HAP-1 (cell line): ENCODE measurements at places on chromosomes 2 and 18.

- no peak for DNase-seq
Measured at GRCh38 chr2:187500585-187501359, 52.7 kb upstream of the CALCRL start.

GRCh38 chr2:215888680-215889079 is 124.7 kb downstream of the MREG start:
- no peak for DNase-seq

- DNase-seq, result no peak
Measured at GRCh38 chr2:197238043-197238365, 72.6 kb downstream of the ANKRD44 start.

GRCh38 chr2:54212456-54212855 is 43.6 kb downstream of the TSPYL6 start:
- DNase-seq, result no peak

DNA sequence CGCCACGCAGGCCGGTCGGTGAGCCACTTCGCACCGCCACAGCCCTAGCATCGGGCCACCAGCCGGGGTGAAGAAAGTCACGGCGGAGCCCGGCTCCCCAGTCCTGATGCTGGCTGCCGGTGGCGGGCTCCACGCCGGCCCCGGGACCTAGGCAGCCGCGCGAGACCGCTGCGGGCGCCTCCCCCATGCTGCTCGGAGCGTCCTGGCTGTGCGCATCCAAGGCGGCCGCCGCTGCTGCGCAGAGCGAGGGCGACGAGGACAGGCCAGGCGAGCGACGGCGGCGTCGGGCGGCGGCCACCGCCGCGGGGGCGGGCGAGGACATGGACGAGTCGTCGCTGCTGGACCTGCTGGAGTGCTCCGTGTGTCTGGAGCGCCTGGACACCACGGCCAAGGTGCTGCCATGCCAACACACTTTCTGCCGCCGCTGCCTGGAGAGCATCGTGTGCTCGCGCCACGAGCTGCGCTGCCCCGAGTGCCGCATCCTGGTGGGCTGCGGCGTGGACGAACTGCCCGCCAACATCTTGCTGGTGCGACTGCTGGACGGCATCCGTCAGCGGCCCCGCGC is 433 bp downstream of the SH3RF3 start:
- DNase-seq, result no peak

DNA sequence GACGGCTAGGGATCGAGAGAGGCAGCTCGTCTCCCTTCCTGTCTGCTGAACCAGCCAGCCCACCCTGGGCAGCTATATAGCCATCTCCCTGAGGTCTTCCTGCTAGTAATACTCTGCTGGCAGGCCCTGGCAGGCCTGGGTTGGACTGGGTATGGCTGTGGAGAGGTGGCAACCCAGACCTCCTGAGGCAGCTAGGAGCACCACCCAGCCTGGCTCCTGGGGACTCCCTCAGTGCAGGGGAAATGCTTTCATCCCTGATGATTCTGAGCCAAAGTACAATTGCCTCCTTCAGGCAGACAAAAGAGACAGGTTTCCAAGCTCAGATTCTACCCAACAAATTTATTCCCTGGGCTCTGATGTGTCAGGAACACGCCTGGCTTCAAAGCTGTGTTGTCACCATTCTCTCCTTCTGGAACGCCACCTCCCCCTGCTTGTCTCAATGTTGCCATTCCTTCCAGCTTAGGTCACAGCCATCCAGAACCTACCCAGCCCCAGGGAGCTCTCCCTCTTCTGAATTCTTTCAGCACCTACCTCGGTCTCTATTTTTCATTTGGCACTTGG is 4.7 kb upstream of the DNAJB2 start:
- DNase-seq, result no peak

GRCh38 chr2:173892341-173892740 is 72.8 kb downstream of the SP3 start:
- DNase-seq, result no peak

GRCh38 chr2:13040043-13040442 is 323.3 kb downstream of the TRIB2 start:
- no peak for DNase-seq

DNA sequence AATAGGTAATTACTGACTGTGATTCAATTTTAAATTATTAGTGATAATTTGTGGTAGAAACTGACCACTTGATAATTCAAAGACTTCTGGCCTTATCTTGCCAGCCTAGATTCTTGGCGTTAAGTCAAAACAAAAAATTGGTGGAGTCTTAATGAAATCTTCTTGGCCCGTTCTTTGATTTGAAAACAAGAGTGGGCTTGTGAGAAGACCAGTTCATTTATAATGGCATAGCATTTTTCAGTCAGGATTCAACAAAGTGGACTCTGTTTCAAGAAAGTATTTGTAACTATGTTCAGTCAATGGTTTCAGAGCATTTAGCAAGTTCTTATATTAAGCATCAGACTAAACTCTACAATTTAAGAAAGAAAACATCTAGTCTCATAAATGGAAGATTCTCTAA is 26.0 kb downstream of the ITGA4 start:
- DNase-seq, result no peak

GRCh38 chr18:275486-275885 is 7.6 kb upstream of the THOC1 start:
- no peak for DNase-seq

GRCh38 chr18:7750095-7750663 is 183.1 kb downstream of the PTPRM start:
- no peak for DNase-seq

GRCh38 chr2:101958061-101958460 is 33.7 kb upstream of the IL1R2 start:
- no peak for DNase-seq

- peak; percentile 81 for DNase-seq
Measured at GRCh38 chr2:96145036-96145847, at the start of gene DUSP2. Gene DUSP2, minus strand, starts transcription at chr2:96145440. Its CDS starts 86 bp downstream, at chr2:96145354.

DNA sequence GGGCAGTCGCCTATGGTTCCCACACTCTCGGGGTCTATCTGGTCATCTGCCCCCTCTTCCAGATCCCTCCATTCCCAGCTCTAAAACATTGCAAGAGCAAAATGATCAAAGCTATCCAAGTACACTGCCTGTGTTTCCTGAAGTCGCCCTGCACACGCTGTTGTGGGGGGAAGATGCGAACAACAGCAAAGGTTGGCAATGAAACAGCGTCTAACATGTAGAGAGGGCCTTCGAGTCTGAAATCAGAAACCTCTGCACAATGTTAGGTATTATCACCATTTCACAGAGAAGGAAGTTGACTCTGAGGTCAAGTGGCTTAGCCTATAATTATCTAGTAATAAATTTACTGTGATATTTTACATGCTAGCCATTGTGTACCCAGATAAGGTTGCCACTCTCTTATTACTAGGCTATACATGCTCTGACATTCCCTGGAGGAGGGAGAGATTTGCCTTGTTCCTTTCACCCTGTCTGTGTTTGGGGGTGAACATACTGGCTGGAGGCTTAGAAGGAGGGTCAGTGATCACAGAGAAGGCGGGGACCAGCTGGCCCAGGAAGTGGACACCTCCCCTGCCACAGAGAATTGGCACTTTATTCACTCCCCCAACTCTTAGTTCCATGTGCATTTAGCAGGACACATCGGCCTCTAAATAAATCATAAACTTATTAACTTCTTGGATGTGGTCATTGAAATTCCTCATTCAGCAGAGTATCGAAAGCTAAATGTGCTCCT is 36.8 kb downstream of the KCTD1 start:
- no peak for DNase-seq

DNA sequence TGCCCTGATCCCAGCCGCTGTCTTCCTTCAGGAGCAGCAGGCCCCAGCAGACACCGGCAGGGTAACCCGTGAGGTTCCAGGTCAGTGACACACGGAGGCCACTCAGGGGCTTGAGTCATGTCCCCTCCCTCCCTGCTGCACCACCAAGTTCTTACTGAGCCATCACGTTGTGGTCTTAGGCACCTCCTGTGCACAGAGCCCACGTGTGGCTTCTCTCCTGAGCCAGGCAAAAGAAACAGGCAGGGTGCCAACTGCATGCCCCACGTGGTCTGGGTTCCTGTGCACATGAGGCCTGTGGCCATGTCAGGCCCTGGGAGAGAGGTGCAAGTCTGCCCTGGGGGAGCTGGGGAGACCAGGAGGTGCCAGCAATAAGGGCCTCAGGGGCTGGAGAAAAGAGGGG is 264.8 kb downstream of the KLHL29 start:
- no peak for DNase-seq

GRCh38 chr18:45403341-45404049 is 211.8 kb upstream of the SLC14A2 start:
- no peak for DNase-seq

DNA sequence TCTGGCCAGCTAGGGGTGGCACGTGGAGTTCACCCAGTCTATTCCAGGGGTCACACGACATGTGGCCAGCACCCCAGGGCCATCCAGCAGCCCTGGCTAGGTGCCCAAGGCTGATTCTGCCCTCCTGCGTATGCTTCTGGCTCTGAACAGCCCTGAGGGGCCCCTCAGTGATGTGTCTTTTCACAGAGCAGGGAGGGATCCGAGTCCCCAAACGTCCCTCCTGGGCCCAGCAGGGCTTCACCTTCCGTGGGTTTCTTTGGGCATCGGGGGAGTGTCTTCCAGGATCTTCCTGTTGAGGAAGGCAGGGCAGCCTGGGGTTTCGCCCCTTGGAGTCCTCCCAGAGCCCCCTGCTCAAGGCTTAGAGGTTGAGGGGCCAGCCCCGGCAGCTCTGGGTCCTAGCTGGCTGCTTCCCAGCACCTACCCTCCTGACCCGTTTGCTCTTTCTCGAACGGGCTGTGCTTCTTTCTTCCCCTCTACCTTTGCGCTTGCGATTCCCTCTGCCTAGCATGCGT is 165.9 kb downstream of the DYSF start:
- DNase-seq, result no peak

DNA sequence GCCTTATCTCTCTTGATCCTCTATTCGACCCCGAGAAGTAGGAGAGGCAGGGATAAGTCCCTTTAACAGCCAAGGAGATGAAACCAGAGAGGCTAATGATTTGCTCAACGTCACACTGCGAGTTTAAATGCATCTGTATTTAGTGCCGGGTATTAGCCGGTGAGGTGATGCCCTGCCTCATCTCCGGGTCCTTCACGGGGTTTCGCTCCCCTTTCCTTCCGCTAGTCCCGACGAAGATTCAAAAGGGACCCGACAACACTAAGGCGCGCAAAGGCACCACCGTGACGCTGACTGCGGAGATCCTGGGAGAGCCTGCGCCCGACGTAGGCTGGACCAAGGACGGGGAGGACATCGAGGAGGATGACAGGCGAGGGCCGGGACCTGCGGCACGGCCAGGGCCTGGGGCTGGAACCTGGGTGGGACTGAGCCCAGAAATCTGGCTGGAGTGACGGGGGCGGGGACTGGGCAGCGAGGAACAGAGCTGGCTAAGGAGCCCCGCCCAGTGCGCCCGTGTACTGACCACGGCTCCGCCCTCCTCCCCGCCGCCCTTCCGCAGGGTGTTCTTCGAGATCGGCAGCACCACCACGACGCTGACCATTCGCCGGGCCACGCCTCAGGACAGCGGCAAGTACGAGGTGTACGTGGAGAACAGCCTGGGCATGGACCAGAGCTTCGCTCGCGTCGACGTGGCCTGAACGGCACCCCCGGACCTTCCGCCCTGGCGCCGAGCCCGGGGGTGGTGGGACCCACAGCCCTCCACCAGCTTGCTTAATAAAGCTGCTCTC is 1.0 kb upstream of the GMPPA start:
- peak; percentile 85 for DNase-seq

DNA sequence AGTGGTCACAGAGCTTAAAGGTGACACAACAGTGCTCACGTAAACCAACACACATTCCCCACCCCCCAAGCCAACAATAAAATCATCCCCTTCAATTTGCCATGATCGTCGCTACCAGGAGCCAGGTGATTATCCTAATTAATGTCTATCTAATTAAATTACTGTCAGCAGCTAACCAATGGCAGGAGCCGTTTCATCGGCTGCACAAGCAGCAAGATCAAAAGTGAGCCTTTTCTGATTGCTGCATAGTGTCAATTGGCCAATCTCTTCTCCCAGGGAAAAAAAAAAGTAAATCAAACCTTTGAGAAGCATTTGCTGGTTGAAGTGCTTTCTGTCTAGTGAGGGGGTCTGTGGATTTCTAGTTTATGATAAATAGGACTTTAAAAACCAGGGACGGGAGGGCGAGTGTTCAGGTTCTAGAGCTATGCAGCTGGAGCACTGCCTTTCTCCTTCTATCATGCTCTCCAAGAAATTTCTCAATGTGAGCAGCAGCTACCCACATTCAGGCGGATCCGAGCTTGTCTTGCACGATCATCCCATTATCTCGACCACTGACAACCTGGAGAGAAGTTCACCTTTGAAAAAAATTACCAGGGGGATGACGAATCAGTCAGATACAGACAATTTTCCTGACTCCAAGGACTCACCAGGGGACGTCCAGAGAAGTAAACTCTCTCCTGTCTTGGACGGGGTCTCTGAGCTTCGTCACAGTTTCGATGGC is at the start of gene TBR1:
Gene TBR1 (plus strand): TSS at position 311 of the 721 bp plus-strand sequence. CDS start 114 bp downstream, at position 425.
- DNase-seq, result no peak
